Immature natural killer cell (primary cell): ENCODE measurements at places on chromosomes 16 and 17. TPM values are rescaled to one million over a fixed set of nuclear protein-coding genes. Genes with fewer than 3 reads are reported as not detected.

- no peak for DNase-seq
Observed at GRCh38 chr17:8072729-8073461, 14.6 kb downstream of the ALOX12B start.

- DNase-seq, result no peak
Observed at GRCh38 chr17:64229815-64230728, 33.0 kb downstream of the TEX2 start.

GRCh38 chr17:8409966-8410882 is 12.6 kb upstream of the RNF222 start:
- DNase-seq, result peak; percentile 68

Gene EFNB3
- not detected for polyA plus RNA-seq

GRCh38 chr17:17303847-17304490 is 796 bp downstream of the NT5M start:
- DNase-seq, result no peak

DNA sequence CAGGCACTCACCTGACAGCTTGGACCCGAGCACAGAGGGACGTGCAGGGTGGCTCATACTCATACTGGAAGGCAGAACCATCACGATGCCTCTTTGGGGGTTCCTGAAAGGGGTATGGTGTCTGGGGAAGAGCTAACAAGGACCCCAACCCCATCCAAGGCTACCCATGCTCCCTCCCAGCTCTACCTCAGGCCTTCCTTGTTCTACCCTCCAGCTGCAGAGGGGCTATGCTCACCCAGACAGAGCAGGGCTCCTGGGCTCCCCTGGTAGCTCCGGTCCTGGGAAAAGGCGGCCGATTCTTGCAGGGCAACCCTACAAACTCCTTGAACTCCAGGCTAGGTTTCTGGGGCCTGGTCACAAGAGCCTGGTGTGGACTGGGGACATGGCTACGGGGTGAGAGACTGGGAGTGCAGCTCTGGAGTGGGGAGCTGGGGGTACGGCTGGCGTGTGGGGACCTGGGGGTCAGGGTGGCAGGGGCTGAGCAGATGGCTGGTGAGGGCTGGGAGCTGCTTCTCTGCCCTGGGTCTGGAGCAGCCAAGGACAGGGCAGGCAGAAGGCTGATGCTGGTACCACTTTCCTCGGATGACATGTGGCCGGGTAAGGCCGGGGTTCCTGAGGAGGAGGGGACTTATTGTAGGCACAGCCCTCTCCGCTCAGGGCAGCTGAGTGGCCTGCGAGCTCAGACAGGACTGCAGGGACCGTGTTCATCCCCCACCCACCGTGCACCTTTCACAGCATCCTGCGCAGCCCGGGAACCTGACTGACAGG is 2.1 kb downstream of the ACD start:
- no peak for DNase-seq

Gene AURKB
- polyA plus RNA-seq, result 1.6 TPM

DNA sequence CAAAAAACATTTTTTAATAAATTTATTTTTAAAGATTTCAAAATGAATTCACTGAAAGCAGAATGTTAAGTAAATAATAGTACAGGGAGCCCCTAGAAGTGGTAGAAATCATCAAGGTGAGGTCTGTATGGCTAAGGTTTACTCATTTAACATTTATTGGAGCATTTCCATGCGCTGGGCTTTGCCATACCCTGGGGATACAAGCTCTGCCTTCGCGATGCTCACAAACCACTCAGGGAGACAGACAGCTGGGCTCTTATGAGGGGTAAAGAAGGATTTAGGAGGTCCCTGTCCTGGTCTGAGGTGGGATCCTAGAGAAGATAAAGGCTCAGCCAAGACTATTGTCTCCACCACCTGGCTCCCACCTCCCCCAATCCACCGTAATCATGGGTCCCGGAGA is 11.3 kb upstream of the LPCAT2 start:
- DNase-seq, result no peak

Gene C16orf92
- not detected for polyA plus RNA-seq

DNA sequence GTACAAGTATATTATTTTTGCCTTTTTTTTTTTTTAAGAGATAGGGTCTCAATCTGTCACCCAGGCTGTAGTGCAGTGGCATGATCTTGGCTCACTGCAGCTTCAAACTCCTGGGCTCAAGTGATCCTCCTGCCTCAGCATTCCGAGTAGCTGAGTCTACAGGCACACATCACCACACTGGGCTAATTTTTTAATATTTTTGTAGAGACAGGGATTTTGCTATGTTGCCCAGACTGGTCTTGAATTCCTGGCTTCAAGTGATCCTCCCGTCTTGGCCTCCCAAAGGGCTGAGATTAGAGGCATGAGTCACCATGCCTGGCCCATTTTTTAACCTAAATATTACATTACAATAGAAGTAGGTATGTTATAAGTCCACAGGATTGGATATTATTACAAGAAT is 3.2 kb downstream of the TERB1 start:
- no peak for DNase-seq

- DNase-seq, result peak; percentile 61
Observed at GRCh38 chr17:44198721-44199552, 747 bp downstream of the ATXN7L3 start.

Gene PTX4
- not detected for polyA plus RNA-seq

Gene ITGA2B
- polyA plus RNA-seq, result 9.3 TPM

DNA sequence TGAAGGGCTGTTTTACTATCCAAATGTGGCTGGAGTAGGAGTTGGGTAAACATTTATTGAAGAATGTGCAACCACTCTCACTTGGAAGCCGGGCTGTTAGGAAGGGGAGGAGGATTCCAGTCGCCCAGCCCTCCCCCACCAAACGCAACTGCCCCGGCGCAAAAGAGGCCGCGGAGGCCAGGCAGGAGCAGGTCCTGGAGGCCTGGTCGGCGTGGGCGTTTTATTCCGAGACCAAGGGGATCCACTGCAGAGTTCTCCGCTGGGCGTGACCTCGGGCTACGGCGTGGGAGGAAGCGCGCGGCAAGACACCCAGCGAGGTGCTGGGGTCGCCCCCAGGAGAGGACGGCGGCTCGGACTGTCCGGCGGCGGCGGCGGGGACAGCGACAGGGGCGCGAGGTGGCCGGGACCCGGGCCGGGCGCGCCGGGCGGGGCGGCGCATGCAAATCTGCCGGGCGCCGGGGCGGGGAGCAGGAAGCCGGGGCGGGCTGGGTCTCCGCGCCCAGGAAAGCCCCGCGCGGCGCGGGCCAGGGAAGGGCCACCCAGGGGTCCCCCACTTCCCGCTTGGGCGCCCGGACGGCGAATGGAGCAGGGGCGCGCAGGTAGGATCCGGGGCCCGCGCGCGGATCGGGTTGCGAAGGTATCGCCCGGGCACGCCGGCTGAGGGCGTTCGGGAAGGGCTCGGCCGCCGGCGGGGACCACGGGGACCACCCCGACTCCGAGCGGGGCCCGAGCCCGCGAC is at the start of gene IL4R:
Gene IL4R, plus strand, starts transcription at position 553 of the 739 bp plus-strand sequence. CDS start 26,230 bp downstream, outside the sequence.
- peak; percentile 68 for DNase-seq

Gene SEPTIN12
- polyA plus RNA-seq, result not detected

Gene WFIKKN2
- polyA plus RNA-seq, result not detected

DNA sequence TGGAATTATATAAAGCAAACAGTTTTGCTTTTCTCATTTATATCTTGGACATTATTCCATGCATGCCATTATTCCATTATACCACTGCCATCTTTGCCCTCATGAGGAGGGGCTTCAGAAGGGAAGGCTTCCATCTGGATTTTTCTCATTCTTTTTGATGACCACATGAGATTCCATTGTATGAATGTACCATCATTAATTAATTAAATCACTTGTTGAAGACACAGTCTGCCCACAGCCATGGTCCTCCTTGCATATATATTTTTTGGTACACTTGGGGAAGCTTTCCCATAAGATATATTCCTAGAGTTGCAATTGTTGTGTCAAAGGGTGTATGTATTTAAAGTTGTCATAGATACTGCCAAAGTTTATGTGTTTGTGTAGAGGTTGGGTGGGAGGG is 7.1 kb downstream of the ARL4D start:
- DNase-seq, result no peak

DNA sequence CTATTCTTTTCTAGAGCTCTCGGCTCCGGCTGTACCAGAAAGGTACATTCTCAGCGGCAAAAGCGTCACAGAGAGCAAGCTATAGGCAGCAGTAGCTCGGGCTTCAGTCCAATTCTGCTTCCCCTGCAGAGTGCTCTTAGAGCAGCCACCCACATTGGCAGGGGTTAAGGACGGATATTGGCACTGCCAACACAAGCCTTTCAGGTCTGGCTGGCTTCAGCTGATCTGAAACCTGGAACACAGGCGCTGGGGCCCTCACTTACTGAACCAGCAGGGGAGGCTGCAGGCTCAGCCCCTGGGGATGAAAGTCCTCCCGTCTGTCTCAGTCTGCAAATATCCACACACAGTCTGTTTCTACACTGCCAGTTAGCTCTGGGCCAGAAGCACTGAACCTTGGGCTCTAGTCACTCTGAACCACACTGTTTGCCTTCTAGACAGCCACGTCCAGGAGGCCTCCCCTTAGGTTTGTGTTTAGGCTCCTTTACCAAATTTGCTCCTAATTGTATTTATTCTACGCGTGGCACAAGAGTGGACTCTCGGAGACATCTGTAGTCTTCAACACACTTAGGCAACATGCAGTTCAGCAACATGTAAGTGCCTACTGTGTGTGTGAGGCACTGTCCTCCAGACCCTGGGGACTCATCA is 40.1 kb downstream of the HIC1 start:
- DNase-seq, result no peak

DNA sequence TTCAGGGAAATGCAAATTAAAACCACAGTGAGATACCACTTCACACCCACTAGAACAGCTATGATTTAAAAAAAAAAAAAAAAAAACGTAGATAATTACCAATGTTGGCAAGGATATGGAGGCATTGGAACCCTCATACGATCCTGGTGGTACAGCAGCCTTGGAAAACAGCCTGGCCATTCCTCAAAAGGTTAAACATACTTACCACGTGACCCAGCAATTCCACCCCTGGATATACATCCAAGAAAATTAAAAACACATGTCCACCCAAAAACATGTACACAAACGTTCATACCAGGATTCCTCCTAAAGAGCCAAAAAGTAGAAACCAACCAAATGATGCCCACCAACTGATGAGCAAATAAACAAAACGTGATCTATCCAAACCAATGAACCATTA is 68.1 kb downstream of the GAS7 start:
- DNase-seq, result no peak

- peak; percentile 77 for DNase-seq
Observed at GRCh38 chr16:78761427-78761826, 662.0 kb downstream of the WWOX start.

Gene HSD17B2
- not detected for polyA plus RNA-seq

Gene TGFB1I1
- not detected for polyA plus RNA-seq

Gene KRTAP17-1
- not detected for polyA plus RNA-seq

DNA sequence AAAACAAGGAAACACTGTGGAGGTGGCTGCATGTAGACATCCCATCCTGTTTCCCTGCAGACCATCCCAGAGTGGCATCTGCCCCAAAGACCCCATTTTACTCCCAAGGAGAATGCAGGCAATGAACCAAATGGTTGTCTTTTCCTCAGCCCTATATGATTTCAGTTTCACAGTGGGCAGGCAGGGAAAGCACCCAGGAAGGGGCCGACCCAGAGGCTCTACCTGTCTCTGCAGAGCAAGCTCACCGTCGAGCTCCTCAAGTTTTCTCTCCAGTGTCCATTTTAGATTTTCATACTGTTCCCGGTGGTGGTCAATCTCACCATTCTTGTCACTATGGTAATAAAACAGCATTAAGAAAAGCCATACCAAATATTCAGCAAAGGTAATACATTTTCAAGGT is 14.6 kb downstream of the CCDC57 start:
- no peak for DNase-seq

DNA sequence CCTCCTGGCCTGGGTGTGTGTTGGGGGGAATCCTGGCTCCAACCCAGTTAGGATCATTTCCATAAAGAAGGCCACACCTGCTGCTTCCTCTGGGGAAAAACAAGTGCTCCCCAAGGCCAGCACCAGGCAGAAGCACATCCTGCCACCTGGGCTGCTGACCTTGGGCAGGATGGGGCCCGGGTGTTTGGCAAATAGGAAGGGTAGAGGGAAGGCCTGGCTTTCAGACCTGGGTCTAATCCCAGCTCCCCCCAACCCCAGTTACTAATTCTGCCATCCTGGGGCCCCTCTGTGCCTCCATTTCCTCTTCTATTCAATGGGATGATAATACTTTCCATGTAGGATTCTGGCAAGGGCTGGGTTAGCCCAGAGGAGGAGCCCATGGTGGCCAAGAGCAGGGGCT is 3.0 kb upstream of the NLRC5 start:
- DNase-seq, result no peak

Gene CFDP1
- 30.9 TPM for polyA plus RNA-seq

DNA sequence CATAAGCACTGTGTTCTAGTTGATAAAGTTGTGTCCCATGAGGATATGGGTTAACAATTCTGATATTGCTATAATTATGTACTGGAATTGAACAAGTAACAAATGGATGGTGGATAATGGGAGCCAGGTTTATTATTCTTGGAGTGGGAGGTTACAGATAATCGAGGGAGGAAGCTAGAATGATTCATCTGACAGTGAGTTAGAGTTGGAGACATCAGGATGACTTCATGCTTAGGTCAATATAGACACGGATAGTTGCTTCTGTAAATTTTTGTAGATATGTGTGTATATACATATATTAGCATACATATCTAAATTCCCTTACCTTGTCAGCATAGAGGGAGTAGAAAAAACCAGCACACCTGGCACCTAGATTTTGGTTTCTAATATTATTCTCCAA is 293.4 kb downstream of the SHISA9 start:
- DNase-seq, result no peak

Gene CES1
- polyA plus RNA-seq, result 0.61 TPM

GRCh38 chr16:50610331-50611262 is 62.4 kb downstream of the NKD1 start:
- DNase-seq, result no peak

Gene FOXO3B
- polyA plus RNA-seq, result not detected

DNA sequence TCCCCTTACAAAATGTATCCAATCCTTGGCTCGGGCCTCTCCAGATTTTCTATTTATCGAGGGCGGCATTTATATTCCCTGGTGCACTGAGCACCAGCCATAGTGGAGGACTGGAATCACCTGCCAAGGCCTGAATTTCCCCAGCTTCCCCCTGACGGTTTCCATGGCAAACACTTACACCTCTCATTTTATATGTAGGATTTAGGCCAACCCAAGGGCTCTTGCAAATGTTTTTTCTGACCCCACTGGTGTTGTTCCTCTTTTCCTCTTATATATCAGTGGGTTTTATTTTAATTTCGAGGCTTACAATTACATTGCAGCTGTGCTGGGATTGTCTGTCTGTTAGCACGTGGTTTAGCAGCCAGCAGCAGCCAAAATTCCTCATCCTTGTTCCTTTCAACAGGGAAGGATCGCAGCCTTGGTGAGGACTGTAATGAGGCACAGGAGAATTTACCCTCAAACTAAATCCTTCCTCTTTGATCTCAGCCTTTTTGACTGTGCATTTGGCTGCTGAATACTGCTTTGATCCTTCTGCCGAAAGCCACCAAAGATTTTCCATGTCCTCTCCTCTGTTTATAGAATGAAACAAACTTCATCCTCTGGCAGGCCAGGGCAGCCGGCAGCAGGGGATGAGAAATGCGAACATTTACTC is 26.5 kb upstream of the CES5A start:
- DNase-seq, result no peak

Gene KRTAP4-6
- not detected for polyA plus RNA-seq
